IMR-90 (cell line): ENCODE measurements at places on chromosomes 12 and 14. TPM values are rescaled to one million over a fixed set of nuclear protein-coding genes. Genes with fewer than 3 reads are reported as not detected.
A peak's percentile ranks its signal among the peaks of the same experiment; 100 is the strongest.

DNA sequence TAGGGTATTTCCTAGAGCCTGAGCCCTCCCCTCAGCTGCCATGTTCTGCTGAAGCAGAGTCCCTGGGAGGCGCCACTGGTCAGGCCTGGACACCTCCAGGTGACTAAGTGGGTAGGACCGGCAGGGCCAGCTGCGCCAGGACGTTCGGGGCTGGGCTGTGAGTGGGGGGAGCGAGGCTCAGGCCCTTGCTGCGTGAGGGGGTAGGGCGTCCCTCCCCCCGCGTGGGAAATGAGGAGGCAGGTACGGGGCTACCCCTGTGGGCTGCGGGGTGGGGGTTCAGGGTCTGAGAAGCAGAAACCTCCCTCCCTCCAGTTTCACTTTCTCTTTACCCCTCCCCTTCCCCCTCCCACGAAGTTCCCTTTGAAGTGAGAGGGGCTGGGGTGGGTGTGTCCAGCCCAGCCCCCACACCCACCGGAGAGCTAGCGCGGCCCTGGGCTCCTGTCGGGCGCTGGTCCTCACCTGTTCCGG is 22.1 kb upstream of the KIF26A start:
- no peaks in the 10 kb centered on the region for H3K4me1 ChIP-seq
- DNase-seq = no peak
- no peak overlapping the region for H3K4me3 ChIP-seq
- H3K27ac ChIP-seq = no peak overlapping the region
- H3K27me3 ChIP-seq = peaks cover 17% of the 10 kb centered on the region; the same call in 1 of the 2 replicates
- no peaks in the 10 kb centered on the region for H3K36me3 ChIP-seq

DNA sequence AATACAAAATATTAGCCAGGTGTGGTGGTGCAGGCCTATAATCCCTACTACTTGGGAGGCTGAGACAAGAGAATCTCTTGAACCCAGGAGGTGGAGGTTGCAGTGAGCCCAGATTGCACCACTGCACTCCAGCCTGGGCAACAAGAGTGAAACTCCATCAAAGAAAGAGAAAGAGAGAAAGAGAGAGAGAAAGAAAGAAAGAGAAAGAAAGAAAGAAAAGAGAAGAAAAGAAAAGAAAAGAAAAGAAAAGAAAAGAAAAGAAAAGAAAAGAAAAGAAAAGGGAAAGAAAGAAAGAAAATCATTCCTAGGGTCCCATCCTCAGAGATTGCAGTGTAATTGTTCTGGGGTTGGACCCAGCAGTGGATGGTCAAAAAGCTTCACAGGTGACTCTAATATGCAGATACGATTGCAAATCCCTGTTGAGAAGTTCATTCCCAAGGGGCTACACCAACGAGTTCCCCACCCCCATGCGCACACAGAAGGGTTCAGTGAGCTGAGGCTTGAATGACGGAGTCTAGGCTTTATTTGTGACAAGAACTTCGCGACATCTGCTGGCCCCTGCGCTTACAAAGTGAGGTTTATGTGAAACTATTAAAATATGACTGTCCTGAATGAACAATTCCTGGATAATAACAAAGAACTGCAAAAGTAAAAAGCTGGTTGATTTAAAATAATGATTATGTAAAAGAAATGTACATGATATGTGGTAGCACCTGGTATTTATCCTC is 17.4 kb upstream of the RNASE12 start:
- DNase-seq = no peak
- H3K27ac ChIP-seq = no peak overlapping the region
- H3K4me3 ChIP-seq = no peak overlapping the region

The SIX1 gene
- total RNA-seq = 7.7 and 8.6 TPM in 2 replicates

GRCh38 chr12:13000925-13001774 is 1.1 kb upstream of the HEBP1 start:
- H3K4me3 ChIP-seq = peak overlapping the region; percentile 53
- DNase-seq = peak; percentile 32
- no peaks in the 10 kb centered on the region for H3K36me3 ChIP-seq
- H3K27me3 ChIP-seq = no peaks in the 10 kb centered on the region
- H3K27ac ChIP-seq = peak overlapping the region; percentile 76

The RFX4 gene
- not detected in 2 replicates for total RNA-seq

The FGF6 gene
- not detected in 2 replicates for total RNA-seq

The OR6C2 gene
- not detected in 2 replicates for total RNA-seq

- H3K4me1 ChIP-seq = peaks cover 3% of the 10 kb centered on the region; the same call in 1 of the 2 replicates
- no peak overlapping the region for H3K4me3 ChIP-seq
- H3K27me3 ChIP-seq = no peaks in the 10 kb centered on the region
- H3K36me3 ChIP-seq = no peaks in the 10 kb centered on the region
These were observed 757.7 kb upstream of the TMEM132C start for GRCh38 chr12:127509066-127509778.

DNA sequence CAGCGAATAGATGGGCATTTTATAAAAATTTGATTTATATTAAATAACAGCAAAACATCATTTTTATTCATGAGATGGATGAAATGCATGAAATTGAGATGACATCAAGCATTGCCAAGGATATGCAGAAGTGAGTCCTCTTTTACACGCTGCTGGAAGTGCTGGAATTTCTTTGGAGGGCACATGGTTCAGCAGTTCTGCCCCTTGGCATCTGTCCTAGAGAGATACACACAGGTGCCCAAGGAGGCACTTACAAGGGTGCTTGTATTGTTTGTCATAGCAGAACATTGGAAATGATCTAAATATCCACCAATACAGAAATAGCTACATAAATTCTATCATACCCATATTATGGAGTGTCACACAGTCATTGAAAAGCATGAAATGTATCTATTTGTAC is 441.1 kb upstream of the TMPO start:
- no peaks in the 10 kb centered on the region for H3K27me3 ChIP-seq
- DNase-seq = no peak
- no peak overlapping the region for H3K27ac ChIP-seq
- no peak overlapping the region for H3K4me3 ChIP-seq
- no peaks in the 10 kb centered on the region for H3K4me1 ChIP-seq
- H3K36me3 ChIP-seq = no peaks in the 10 kb centered on the region

The TAS2R43 gene
- total RNA-seq = 0.90 and 1.9 TPM in 2 replicates

DNA sequence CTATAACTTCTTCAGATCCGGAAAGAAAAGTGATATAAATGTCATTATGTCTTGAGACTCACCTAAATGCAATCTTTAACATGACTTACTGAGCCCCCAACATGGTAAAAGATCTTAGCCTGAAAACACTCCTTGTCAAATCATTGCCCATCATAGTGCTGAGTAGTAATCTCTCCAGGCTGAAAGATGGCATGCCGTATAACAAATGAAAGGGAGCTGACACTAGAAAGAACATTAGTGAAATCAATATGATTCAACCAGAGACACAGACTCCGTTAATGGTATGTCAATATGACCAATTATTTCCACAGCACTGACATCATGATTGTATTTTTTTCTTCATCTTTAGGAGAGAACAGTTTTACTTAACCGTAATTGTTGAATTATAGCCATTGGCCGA is 54.4 kb downstream of the BICD1 start:
- DNase-seq = no peak
- no peaks in the 10 kb centered on the region for H3K27me3 ChIP-seq
